ENCODE measurements at places on chromosomes 6 and 20.

DNA sequence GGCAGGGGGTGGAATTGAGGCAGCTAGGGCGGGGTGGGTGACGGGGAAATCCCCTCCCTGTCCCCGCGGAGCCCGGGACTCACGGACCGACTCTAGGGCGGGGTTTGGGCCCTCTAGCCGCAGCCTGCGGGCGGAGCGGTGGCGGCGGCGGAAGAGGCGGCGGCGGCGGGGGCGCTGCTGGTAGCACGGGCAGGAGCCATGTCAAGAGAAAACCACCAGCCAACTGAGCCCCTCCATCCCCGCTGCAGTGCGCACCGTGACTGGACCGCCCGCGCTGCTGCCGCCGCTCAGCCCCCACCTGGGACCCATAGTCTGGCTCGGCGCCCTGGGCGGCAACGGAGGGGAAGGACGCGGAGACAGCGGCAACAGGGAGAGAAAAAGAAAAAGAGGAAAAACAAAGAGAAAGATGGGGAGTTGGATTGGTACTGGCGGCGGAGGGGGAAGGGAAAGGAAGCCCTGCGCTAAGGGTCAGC, 1.2 kb upstream of the C6orf62 start:
- DNase-seq: peak; percentile 67

- DNase-seq: no peak
Measured at GRCh38 chr6:46748940-46749503, 2.3 kb downstream of the ANKRD66 start.

DNA sequence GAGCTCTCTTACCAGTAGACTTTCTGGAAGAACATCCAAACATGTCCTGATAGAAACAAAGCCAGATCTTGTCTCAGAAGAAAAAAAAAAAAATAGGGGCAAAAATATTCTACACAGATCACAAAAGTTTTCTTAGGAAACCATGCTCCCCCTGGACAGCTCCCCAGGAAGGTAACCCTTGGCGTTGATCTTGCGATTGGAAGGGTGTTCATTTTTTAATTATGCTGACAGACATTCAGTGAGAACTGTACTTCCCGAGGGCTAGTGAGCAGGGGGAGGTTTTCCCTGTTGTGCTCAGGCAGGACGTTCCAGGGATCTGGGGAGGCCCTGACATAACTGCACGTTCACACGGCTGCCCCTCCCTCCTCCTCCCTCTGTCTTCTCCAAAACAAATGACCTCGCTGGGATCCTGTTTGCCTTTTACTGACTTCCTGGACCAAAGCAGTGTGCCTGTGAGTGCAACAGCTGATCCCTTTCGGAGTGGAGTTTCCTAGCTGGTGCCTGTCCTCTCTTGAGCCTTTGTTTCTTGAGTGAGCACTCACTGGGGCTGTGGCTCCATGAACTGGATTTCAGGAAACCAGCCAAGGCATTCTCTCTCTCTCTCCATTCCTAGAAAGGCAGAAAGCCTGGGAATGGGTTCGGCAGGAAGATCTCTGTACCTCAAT, 46.7 kb downstream of the MARCKS start:
- DNase-seq: no peak

DNA sequence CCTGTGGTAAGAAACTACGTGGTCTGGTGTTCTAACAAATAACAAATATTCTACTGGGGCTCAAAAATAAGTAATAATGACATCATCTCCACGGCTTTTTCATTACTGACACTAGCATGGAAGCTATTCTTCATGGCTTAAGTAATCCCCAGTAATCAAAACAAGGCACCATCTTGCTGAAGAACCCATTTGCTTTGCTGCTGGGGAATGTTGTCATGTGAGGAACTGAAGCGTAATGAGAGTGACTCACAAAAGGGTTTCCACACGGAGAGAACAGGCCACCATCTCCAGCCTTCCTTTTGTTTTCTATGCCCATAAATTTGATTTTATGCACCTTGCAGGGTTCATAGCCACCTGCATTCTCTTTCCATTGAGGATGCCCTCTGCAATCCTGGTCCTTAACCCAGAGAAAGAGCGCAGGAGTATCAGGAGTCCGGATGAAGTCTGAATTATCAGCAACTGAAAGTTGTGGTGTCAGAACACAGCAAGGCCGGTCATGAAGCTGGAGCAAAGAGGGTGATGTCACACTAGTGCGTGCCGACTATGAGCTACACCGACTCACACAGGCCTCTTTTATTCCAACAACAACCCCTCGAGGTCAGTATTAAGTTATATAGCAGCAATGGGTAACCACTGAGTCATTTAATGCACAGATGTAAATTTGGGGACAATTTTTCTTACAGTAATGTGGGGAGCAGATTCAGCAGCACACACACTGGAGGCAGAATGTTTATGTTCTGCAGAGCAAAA, 173.7 kb upstream of the SSTR4 start:
- DNase-seq: no peak

- DNase-seq: no peak
Measured at GRCh38 chr20:22106308-22106938, 401.0 kb downstream of the PAX1 start.

DNA sequence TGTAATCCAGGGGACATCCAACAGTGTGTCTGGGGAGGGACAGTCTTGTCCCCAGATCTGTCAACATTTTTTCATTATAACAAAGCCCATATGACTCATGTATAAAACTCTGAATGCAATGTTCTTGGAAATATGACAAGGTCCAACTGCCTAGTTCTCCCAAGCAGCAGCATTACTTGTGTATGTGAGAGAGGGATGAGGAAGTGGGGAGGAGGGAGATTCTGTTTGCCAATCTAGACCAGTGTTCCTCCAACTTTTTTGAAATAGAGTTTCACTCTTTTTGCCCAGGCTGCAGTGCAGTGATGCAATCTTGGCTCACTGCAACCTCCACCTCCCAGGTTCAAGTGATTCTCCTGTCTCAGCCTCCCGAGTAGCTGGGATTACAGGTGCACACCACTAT, 394.8 kb downstream of the DHX35 start:
- DNase-seq: no peak

GRCh38 chr6:39114704-39115599, at the start of gene SAYSD1:
TSS of gene SAYSD1 (minus strand) at chr6:39115186. CDS start at chr6:39115089, 97 bp downstream.
- peak; percentile 87 for DNase-seq

DNA sequence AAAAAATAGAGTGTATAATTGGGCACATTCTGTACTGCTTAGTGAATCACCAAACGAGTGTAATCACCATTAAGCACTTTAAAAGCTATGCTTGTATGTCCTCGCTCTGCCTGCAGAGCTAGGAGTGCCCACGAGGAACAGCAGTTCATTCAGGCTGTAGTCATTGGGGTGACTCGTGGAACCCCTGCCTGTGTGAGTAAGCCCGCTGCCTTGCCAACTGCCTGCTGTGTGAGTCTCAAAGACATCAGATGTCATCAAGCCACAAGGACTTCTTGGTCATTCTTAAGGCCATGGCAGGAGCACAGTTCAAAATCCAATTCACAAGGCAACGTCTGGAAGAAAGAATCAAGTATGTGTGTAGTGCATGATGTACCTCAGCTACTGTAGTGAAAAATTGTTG, 60.4 kb downstream of the FOXO3 start:
- peak; percentile 24 for DNase-seq

GRCh38 chr6:121694389-121694788, 258.9 kb downstream of the GJA1 start:
- DNase-seq: no peak

GRCh38 chr20:10619427-10619826, 54.4 kb downstream of the JAG1 start:
- DNase-seq: no peak

GRCh38 chr20:59393142-59393541, 92.7 kb downstream of the EDN3 start:
- DNase-seq: no peak

- DNase-seq: no peak
Measured at GRCh38 chr6:157047951-157048350, 270.8 kb downstream of the ARID1B start.

DNA sequence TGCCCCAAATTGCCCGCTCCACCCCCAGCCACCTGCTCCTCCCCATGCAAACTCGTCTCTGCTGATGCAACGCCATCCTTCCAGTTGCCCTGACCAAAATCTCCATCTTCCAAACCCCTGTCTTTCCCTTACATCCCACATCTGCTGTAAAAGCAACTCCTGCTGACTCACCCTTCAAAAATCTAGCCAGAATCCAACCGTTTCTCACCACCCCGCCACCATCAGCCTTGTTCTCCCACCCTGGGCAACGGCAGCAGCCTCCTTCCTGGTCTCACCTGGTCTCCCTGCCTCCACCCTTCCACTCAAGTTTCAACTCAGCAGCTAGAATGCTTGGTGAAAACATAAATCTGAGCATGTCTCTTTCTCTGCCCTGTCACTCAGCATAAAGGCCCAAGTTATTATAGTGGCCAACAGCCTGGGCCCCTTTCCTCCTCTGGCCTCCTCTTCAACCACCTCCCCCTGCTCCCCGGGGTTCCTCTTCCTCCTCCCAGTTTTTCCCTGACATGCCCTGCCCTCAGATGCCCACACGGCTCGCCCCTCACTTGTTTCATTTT, 7.2 kb upstream of the SYNJ2 start:
- no peak for DNase-seq

DNA sequence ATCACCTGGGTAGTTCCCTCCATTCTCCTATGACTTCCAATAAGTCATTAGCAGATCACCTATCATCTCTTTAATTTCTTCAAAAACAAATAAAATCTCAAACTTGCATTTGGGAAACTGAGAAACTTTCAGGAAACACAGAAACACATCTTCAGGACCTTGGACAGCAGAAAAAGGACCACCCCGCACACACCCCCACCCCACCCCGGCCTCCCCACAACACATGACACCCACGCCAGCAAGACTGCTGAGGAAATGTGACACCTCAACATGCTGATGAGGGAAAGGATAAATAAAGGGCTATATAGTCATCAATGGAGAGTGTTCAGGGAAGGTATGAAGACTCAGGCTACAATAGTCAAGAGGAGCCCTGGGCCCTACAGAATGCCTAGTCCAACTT, 15.6 kb upstream of the TRIM39 start:
- DNase-seq: no peak

GRCh38 chr20:9852566-9852965, 13.7 kb upstream of the PAK5 start:
- no peak for DNase-seq

DNA sequence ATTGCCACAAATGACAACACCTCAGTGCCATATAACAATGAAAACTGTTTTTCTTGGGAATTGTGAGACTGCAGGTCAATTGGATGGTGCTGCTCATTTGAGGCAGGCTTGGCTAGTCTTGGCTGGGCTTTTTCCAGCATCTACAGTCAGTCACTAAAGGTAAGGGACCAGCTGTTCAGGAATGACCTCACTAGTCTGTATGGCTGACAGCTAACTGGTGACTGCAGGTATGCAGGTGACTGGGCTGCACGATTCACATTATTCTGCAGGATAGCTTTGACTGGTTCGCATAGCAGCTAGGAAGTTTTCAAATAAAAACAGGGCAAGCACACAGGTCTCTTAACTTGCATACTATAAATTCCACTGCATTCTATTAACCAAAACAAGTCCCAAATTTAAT, 22.1 kb upstream of the HMGCLL1 start:
- DNase-seq: no peak
